Endothelial cell (in vitro differentiated cells): ENCODE measurements at places on chromosomes 16 and 17. TPM values are rescaled to one million over a fixed set of nuclear protein-coding genes. Genes with fewer than 3 reads are reported as not detected.

GRCh38 chr17:19551165-19551564, 17.5 kb downstream of the SLC47A1 start:
- H3K4me1 ChIP-seq, result peaks cover 6% of the 10 kb centered on the region
- H3K27me3 ChIP-seq, result peaks cover 7% of the 10 kb centered on the region
- no peak overlapping the region for H3K4me3 ChIP-seq
- no peaks in the 10 kb centered on the region for H3K36me3 ChIP-seq
- no peak overlapping the region for H3K27ac ChIP-seq
- DNase-seq, result no peak

- no peak overlapping the region for H3K4me3 ChIP-seq
- no peaks in the 10 kb centered on the region for H3K36me3 ChIP-seq
- no peak for DNase-seq
- H3K27me3 ChIP-seq, result peaks cover 4% of the 10 kb centered on the region
- H3K27ac ChIP-seq, result no peak overlapping the region
- H3K4me1 ChIP-seq, result no peaks in the 10 kb centered on the region
These were observed 7.4 kb upstream of the CPNE2 start for GRCh38 chr16:57084996-57085395.

UTS2R gene
- total RNA-seq, result not detected

DNA sequence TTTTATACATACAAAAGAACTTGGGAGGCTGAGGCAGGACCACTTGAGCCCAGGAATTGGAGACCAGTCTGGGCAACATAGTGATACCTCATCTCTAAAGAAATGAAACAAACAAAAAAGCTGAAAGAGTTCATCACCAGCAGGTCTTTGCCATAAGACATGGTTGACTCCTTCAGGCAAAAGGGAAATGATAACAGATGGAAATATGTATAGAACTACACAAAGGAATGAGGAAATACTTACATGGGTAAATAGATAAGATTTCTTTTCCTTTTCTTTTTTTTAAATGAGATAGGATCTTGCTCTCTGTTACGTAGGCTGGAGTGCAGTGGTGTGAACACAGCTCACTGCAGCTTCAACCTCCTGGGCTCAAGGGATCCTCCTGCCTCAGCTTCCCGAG, 165.3 kb downstream of the PARN start:
- DNase-seq, result no peak
- H3K27ac ChIP-seq, result no peak overlapping the region
- peaks cover 5% of the 10 kb centered on the region for H3K27me3 ChIP-seq
- peaks cover 5% of the 10 kb centered on the region for H3K36me3 ChIP-seq
- peaks cover 10% of the 10 kb centered on the region for H3K4me1 ChIP-seq
- no peak overlapping the region for H3K4me3 ChIP-seq

DNA sequence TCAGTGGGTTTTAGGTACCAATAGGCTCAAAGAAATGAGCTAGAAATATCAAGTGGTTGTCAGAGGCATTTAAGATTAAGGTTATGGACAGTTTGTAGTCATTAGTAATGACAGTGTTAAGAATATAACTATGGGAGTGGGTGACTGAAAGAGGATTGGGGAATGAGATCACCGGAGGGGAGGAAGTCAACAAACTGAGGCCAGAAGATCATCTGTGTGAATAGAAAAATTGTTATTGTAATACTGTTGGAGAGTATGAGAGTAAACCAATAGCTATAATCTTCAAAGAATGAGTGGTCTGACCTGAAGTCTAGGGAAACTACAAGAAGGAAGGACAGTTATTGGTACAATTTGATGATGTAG, 197.1 kb downstream of the TANC2 start:
- H3K27ac ChIP-seq, result no peak overlapping the region
- H3K27me3 ChIP-seq, result peaks cover 1% of the 10 kb centered on the region
- H3K4me3 ChIP-seq, result no peak overlapping the region

- no peak overlapping the region for H3K4me3 ChIP-seq
- peaks cover 1% of the 10 kb centered on the region for H3K27me3 ChIP-seq
- no peaks in the 10 kb centered on the region for H3K36me3 ChIP-seq
These were observed 37.8 kb upstream of the MYOCD start for GRCh38 chr17:12627781-12628451.

DNA sequence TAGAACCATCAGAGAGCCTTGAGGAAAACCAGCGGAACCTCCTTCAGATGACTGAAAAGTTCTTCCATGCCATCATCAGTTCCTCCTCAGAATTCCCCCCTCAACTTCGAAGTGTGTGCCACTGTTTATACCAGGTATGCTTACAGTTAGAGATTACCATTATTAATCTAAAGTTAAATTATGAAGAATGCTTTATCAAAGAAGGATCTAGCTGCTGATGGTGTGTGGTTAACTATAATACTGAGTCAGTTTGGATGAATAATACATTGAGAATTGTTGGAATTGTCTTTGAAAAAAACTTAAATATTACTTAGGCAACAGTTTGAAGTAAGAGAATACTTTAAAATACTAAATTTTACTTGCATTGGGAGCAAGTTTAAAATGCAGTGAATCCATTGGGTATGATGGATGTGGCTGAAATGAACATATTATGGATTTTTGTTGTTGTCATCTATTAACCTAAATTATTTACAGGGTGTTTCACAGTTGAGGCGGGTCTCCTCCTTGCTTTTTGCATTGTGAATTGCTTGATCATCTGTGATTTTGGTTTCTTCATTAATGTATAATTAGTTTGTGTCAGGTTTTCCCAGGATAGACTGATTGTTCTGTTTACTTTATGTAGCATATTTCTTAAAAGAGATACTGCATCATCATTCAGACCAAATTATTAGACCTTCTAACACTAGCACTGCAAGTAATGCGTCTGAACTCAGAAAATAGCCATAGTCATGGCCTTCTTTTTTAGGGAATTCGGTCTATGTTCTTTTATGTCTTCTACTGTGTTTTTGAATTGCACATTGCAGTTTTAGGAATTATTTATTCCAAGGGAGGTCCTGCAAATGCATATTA, 47.8 kb downstream of the OMG start:
- no peaks in the 10 kb centered on the region for H3K27me3 ChIP-seq
- H3K27ac ChIP-seq, result no peak overlapping the region
- no peak for DNase-seq

HIC1 gene
- total RNA-seq, result 0.72 TPM

GRCh38 chr17:82117139-82118090, 19.4 kb upstream of the FASN start:
- DNase-seq, result no peak
- no peak overlapping the region for H3K27ac ChIP-seq
- peaks cover 20% of the 10 kb centered on the region for H3K4me1 ChIP-seq

DNA sequence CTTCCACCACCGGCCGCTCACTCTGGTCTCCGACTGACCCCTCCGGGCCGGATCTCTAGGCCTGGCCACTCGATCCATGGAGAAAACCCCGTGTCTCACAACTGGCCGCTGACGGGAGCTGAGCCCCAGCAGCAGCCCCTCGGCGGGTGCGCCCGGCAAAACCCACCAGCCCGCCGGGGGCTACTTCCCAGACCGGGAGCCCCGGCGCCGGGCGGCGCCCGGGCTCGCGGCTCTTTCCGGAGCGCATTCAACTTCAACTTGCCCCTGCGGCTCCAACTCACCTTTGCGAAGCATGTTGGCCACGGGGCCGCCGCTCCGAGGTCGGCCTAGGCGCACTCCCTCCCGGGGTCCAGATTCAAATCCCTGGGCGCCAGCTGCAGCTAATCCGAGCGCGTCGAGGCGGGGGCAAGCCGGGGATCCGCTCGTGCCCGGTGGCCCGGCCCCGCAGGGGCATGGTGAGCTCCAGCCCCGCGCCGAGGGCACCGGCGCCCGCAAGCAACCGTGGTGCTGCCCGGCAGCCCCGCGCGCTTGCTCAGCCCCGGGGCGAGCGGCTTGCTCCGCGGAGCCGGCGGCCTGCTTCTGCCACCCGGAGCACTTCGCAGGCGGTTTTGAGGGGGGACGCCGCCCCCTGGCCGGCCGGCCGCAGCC, 438 bp downstream of the RTN4RL1 start:
- H3K27me3 ChIP-seq, result peaks cover 28% of the 10 kb centered on the region
- H3K4me3 ChIP-seq, result no peak overlapping the region
- no peak for DNase-seq
- no peak overlapping the region for H3K27ac ChIP-seq
- peaks cover 4% of the 10 kb centered on the region for H3K36me3 ChIP-seq

TBX21 gene
- total RNA-seq, result 0.21 TPM

GRCh38 chr17:65864394-65864793, 302.9 kb upstream of the AXIN2 start:
- no peak for DNase-seq
- peak overlapping the region; percentile 2 for H3K4me3 ChIP-seq
- H3K27me3 ChIP-seq, result peaks cover 4% of the 10 kb centered on the region
- H3K4me1 ChIP-seq, result no peaks in the 10 kb centered on the region

HIGD1B gene
- not detected for total RNA-seq

HOXB2 gene
- 5.6 TPM for total RNA-seq

DNA sequence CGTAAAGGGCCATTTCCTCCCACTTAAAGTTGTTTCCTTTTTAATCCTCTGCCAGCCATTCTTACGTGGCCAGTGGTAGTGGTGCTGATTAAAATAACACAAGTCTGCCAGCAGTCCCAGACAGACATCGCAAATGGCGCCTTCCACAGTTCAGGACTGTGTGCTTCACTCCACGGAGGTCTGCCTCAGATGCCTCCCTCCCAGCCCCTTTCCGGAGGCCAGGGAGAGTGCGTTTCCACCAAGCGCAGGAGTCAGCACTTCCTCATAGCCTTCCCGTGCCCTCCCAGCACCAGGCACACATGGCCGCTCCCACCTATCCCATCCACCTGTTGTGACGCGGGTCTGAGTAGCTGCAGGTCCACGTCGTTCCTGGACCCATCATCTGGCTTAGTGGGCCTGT, 205.6 kb downstream of the RPTOR start:
- no peak for DNase-seq
- peaks cover 14% of the 10 kb centered on the region for H3K36me3 ChIP-seq
- no peak overlapping the region for H3K4me3 ChIP-seq
- peaks cover 14% of the 10 kb centered on the region for H3K4me1 ChIP-seq
- H3K27me3 ChIP-seq, result peaks cover 11% of the 10 kb centered on the region

- H3K27me3 ChIP-seq, result no peaks in the 10 kb centered on the region
- no peak overlapping the region for H3K4me3 ChIP-seq
- no peaks in the 10 kb centered on the region for H3K36me3 ChIP-seq
These were observed 66.9 kb upstream of the RCVRN start for GRCh38 chr17:9971991-9972390.

RPH3AL gene
- 3.4 TPM for total RNA-seq

- H3K4me1 ChIP-seq, result no peaks in the 10 kb centered on the region
- no peak overlapping the region for H3K4me3 ChIP-seq
These were observed 66.8 kb upstream of the GAS7 start for GRCh38 chr17:10265100-10265810.

DNA sequence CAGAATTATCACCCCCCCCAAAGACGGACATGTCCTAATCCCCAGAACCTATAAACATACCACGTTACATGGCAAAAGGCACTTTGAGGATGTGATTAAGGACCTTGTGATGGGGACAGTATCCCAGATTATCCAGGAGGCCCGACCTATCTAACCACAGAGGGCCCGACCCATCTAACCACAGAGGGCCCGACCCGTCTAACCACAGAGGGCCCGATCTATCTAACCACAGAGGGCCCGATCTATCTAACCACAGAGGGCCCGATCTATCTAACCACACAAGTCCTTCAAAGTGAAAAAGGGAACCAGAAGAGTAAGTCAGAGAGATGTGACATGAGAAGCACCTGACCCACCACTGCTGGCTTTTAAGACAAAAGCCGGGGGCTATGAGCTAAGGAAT, 56.8 kb downstream of the ANKFY1 start:
- no peak for DNase-seq
- H3K4me1 ChIP-seq, result peaks cover 4% of the 10 kb centered on the region
- H3K27ac ChIP-seq, result no peak overlapping the region
- H3K27me3 ChIP-seq, result no peaks in the 10 kb centered on the region
- H3K36me3 ChIP-seq, result peaks cover 29% of the 10 kb centered on the region

DNA sequence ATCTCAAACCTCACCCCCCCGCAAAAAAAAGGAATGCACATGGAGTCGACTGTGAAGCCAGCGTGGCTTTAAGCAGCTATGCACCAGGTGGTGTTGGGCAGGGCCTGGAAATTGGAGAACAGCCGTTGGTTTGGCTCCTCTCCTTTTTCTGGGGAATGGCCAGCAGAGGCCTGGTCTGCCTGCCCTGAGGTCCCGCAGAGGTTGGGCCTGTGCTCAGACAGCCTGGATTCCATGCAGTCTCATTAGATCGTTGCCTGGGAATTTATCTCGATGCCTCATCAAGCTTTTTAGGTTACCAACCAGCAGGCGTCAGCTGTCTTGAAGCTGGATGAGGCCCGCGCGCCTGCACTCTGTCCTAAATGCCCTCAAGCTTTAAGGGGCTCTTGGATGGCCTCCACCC, 9.8 kb downstream of the SLC12A3 start:
- no peak overlapping the region for H3K27ac ChIP-seq
- H3K4me1 ChIP-seq, result no peaks in the 10 kb centered on the region
- DNase-seq, result no peak
- no peak overlapping the region for H3K4me3 ChIP-seq
- peaks cover 5% of the 10 kb centered on the region for H3K27me3 ChIP-seq
- no peaks in the 10 kb centered on the region for H3K36me3 ChIP-seq

GRCh38 chr17:29958947-29959657, 17.7 kb downstream of the EFCAB5 start:
- H3K27ac ChIP-seq, result no peak overlapping the region
- H3K4me3 ChIP-seq, result no peak overlapping the region
- H3K27me3 ChIP-seq, result no peaks in the 10 kb centered on the region
- no peaks in the 10 kb centered on the region for H3K36me3 ChIP-seq
- no peaks in the 10 kb centered on the region for H3K4me1 ChIP-seq

GRCh38 chr16:79074951-79075350, 525.6 kb downstream of the MAF start:
- no peaks in the 10 kb centered on the region for H3K4me1 ChIP-seq
- H3K36me3 ChIP-seq, result no peaks in the 10 kb centered on the region
- H3K27me3 ChIP-seq, result no peaks in the 10 kb centered on the region
- H3K4me3 ChIP-seq, result no peak overlapping the region
- no peak for DNase-seq

GRCh38 chr17:49110509-49110908, 22.1 kb upstream of the B4GALNT2 start:
- peaks cover 5% of the 10 kb centered on the region for H3K4me1 ChIP-seq
- DNase-seq, result no peak
- H3K4me3 ChIP-seq, result no peak overlapping the region
- peaks cover 1% of the 10 kb centered on the region for H3K27me3 ChIP-seq
- no peak overlapping the region for H3K27ac ChIP-seq

- H3K27me3 ChIP-seq, result peaks cover 8% of the 10 kb centered on the region
- H3K4me3 ChIP-seq, result peak overlapping the region; percentile 74
- H3K36me3 ChIP-seq, result no peaks in the 10 kb centered on the region
- H3K4me1 ChIP-seq, result peaks cover 40% of the 10 kb centered on the region
- H3K27ac ChIP-seq, result peak overlapping the region; percentile 68
These were observed 403 bp upstream of the WIPI1 start for GRCh38 chr17:68457539-68458259.

GRCh38 chr17:66986659-66987058, 22.2 kb downstream of the CACNG4 start:
- no peak overlapping the region for H3K27ac ChIP-seq
- no peaks in the 10 kb centered on the region for H3K27me3 ChIP-seq
- H3K4me3 ChIP-seq, result no peak overlapping the region
- DNase-seq, result no peak

HYDIN gene
- total RNA-seq, result 2.5 TPM

DNA sequence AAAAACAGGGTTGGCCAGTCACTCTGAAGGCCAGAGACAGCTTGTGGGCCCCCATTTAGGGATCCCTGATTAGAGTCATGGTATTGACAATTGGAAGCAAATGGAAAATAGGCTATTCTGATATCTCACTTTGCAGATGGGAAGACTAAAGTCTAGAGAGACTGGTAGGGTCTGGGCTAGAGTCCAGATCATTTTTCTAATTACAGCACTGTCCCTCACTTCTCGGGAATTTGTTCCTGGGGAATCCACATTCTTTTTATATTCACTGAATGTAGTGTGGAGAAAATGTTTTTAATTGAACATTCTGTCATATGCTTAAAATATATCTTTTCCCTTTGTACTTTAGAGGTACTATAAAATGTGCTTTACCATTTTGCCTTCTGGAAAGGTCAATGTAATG, 1.1 kb downstream of the KATNIP start:
- peaks cover 19% of the 10 kb centered on the region for H3K4me1 ChIP-seq
- no peak for DNase-seq
- peak overlapping the region; percentile 86 for H3K27ac ChIP-seq

TRIM47 gene
- 4.4 TPM for total RNA-seq
